Right forelimb (tissue), 1 donor: ENCODE measurements at places on chromosomes 7 and 10.

- peak; percentile 26 for DNase-seq
Measured at GRCh38 chr7:47418601-47419309, 163.2 kb downstream of the TNS3 start.

- peak; percentile 76 for DNase-seq
Measured at GRCh38 chr10:79084012-79084971, 15.5 kb downstream of the ZMIZ1 start.

DNA sequence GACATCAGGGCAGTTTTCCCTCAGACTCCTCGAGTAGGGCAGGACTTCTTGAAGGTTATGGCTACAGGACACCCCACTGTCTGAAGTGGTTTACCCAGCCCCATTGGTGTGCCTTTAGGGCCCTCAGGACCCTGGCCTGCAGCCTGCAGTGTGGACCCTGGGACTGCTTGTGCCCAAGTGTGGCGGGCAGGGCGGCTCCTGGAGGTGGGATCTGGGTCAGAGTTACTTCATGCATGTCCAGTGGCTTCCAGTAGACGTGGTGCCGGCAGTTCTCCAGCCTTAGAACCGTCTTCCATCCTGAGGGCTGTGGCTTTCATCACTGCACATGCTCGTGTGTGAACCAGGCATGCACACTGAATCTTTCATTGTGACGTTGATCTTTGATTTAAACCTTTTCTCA lies 16.7 kb downstream of the EIF3B start:
- no peak for DNase-seq

- DNase-seq = no peak
Measured at GRCh38 chr7:126840869-126841268, 411.9 kb downstream of the GRM8 start.
